ENCODE measurements at places on chromosomes 11 and 22.

DNA sequence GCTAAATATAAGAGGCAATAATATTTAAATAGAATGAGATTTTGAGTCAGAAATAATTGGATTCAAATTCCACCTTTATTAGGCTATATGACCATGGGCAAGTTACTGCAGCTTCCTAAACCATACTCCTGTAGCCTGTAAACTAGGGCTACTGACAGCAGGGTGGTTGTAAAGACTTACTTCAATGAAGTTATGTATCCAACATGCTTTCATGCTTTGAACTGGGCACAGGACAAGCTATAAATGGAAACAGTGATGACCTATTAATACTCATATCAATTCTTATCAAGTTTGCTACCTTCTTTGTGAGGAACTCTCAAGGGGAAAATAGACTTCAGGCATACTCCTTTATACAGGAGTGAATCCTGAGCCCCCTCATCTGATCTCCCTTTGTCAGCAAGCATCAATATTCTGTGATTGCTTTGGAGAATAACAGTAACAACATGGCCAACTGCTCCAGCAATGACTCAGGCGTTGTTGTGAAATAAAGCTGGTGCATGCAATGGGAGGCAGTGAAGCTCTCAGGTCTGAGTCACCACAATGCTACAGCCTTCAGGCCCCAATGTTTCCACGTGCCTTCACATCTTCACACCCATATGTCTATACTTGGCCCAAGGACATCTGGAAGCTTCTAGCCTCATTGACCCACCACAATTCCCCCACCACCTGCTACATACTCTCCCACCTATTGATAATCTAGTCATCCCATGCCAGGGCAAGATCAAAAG, 102.5 kb downstream of the KCNA4 start:
- DNase-seq: no peak

- no peak for DNase-seq
Observed at GRCh38 chr11:46840116-46840515, 6.0 kb downstream of the CKAP5 start.

DNA sequence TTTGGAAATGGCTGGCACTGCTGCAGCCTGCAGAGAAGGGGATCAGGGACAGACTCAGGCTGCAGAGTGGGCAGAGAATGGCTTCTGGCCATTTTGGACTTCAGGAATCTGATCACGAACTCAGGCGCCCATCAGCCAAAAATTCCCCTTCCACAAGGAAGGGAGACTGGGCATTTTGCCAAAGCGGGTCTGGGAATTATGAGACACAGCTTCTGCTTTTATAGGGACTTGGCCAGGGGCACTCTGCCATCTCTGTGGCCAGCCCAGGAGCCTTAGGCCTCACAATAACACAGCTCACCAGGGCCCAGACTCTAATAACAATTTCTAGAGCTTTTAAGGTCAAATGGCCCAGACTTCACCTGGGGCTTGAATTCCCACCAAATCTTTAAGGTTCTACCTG, 74.7 kb downstream of the CHST1 start:
- DNase-seq: no peak

DNA sequence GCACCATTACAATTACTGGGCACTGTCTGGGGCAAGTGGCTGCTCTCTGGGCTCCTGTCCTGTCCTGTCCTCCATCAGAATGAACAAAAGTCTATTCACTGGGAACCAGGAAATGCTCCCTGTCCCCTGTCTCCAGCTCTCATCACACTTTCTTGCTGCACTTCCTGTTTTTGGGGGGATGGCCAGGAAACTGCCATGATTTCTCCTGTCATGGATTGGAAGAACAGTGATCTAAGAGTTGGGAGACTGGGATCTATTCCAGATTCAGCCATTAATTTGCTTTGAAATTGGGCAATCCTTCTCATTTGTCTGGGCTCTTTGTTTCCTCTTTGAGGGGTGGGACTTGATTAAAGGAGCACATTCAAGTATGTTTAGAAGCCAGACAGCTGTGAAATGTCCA, 61.4 kb upstream of the KIRREL3 start:
- no peak for DNase-seq

GRCh38 chr22:22968366-22968765, 80.8 kb downstream of the IGLL5 start:
- DNase-seq: no peak
